T follicular helper cell (primary cell): ENCODE measurements at places on chromosomes 1 and 21.
A peak's percentile ranks its signal among the peaks of the same experiment; 100 is the strongest.

DNA sequence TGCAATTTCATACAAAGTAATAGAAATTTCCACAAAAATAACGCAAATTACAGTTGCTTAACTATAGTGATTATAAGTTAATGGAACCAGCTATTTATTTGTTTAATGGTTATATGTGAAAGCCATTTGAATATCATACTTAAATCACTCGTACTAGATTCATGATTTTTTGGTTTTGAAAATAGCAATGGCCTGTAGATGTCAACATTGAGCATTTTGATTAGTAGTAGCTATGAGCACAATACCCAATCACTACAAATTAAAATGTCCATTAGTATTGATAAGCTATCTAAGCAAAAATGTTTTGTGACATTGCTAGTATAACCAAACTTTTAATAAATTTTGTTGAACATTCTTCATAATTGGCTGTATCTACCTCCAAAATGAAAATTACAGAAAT, 10.0 kb downstream of the COL24A1 start:
- DNase-seq = no peak

DNA sequence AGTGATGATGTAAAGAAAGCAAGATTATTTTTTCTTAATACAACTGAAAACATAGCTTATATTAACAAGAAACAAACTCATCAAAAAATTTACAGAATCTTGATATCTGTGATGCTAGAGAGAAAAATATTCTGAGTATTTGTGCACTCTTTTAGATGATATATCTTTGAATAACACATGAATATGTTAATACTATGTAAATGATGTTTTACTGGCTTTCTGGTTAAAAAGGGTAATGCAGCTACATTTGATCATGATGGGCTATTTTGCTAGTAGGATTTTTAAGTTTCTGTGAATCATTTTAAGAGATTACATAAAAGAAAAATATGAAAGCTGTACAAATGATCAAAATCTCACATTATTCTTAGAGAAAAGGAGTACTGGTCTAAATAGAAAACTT, 114.5 kb downstream of the GRIK1 start:
- DNase-seq = no peak

- DNase-seq = no peak
Observed at GRCh38 chr1:171600862-171601261, 21.2 kb upstream of the MYOCOS start.

DNA sequence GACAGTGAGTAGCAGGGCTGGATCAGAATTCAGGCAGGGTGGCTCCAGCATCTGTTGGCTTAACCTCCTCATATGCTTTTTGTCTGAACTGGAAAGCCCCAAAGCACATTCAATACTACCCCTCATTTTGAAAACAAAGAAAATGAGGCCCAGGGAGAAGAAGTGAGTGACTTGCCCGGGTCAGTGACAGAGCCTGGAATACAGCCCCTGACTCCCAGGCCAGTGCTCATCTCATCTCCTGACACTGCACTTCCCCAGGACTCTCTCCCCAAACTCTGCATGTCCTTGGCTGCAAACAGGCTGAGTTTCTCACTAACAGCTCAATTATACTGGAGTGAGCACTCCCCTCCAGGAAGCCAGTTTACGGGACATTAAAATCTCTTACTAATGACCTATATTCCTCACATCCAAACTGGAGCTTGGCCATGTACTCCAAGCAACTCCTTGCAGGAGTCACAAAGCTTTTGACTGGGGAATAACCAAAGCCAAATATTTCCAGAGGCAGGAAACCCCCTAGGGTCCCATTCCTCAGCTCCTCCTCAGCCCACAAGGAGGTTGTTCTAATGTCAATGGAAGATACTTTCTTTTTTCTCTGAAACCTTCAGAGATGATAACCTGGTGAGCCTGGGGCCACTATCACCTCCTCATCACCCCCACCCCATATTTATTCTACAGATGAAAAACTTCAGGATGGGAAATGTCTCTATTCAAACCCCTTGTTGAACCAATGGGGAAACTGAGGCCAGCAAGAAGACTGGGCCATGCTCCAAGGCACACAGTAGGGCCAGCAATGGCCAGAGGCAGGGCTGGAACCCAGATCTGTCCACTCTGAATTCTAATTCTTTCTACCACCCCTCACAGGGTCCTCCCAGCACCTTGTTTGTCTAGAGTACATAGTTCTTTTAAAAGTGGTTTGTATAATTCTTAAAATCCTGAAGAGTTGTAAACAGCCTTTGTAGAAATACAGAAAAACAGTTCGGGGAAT, 127.0 kb downstream of the PLPP3 start:
- DNase-seq = no peak

DNA sequence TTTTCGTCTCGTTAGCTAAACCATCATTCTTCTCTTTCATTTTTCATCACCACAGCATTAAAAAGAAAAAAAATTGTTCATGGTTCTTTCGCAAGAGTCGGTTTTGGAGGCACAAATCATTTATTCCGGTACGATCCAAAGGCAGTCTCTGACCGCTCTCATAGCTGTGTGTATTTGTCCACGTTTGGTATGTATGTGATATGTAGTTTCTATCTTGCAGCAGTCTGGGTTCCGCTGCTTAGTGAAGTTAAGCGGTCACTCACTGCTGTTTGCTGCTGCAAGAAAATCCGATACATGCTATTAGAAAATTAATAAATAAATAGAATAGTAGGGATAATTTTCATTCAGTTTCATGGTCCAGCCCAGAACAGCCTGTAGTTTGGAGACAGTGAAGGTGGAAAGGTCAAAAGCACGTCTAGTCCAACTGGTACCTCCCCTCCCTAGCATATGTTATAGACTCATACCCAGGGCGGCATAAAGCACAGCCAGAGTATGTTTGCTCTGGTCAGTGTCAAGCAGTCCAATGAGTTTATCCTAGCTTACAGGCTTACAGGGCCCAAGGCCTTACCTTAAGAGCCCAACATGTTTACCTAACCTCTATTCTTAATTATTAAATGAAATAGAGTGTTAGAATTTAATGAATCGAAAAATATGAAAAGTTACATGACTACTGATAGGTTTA, 2.5 kb downstream of the FMN2 start:
- DNase-seq = no peak

- DNase-seq = peak; percentile 9
Observed at GRCh38 chr1:200483491-200484143, 73.8 kb upstream of the ZNF281 start.

DNA sequence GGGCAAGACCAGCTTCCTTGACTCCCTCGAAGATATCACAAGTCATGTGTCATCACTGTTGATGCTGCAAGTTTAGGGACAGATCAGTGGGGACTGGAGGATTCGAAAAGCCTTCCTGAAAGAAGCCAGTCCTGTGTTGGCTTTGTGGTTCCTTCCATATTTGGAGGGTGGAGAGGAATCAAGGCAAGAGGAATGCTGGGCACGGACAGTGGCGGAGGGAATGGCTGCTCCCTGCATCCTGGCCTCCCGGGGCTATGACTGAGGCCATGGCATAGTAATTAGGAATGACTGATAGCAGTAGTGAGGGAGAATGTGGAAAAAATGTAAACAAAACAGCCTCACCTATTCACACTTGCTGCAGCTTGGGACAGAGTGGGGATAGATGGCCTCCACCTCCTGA, 36.4 kb downstream of the VANGL1 start:
- DNase-seq = no peak

DNA sequence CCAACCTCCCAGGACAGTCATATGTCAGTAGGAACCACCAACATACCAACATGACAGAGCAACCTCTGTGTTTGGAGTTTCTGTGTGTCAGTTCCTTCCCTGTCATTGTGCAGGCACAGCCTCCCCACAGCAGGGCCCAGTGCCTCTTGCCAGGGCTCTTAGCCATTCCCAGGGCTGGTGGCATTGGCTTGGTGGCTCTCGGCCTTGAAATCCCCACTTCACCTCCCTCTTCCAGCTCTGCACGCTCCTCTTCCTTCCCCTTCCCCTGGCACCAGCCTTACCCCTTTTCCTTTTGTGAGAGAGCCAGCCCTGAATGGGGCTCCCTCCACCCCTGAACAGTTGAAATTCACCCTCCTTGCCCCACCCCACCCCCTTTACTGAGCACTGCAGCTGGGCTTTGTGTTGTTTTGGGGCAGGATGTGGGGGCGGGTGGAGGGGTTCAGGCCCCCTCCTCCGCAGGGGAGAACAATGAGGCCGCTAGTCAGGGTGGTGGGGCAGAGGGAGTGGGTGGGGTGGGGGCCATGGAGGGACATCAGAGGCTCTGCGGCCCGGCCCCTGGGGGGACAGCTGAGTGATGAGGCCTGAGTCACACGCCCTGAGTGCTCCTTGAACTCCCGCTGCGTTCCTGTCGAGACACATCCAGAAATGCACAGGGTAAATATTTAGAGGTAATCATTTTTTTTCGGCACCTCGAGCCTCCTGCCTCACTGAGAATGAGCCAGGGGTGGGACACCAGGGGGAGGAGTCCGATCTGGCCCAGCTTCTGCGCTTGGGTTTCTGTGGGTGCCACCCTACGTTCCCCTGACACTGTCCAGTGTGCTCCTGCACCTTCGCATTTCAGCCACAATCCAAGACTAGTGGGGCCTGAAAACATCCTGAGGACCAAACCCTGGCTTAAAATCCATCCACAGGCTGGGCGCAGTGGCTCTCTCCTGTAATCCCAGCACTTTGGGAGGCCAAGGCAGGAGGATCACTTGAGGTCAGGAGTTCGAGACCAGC, 28.6 kb downstream of the LGR6 start:
- no peak for DNase-seq

DNA sequence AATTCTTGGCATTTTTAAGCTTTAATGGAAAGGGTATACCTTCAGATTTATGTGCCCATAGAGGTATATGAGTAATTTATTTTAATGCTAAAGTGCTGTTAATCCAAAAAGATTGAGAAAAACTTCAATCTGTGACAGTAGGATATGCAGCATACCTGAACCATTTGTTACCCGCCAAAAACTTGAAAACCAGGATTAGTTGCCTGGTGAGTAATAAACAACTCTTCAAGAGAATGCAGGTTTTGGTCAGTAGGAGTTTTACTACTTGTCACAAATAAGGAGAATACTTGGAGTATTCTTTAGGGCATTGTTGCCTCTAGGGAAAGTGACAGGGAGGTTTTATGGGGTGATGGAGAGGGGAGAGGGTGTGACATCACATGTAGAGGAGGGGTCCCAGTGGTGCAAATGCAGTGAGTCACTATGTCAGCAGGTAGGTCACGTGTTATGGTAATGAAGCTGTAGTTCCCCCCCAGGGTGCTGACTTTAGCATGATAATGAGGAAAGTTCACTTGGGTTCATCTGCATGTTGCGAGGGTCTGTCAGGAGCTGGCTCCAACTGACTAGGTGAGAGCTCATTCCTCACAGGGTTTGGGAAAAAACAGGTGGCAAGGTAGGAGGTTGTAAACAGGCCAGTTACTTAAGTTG, 23.1 kb downstream of the USP25 start:
- DNase-seq = no peak

GRCh38 chr1:51750218-51750617, 128.3 kb downstream of the NRDC start:
- DNase-seq = no peak

- DNase-seq = no peak
Observed at GRCh38 chr1:53174971-53175913, 21.4 kb upstream of the CPT2 start.

DNA sequence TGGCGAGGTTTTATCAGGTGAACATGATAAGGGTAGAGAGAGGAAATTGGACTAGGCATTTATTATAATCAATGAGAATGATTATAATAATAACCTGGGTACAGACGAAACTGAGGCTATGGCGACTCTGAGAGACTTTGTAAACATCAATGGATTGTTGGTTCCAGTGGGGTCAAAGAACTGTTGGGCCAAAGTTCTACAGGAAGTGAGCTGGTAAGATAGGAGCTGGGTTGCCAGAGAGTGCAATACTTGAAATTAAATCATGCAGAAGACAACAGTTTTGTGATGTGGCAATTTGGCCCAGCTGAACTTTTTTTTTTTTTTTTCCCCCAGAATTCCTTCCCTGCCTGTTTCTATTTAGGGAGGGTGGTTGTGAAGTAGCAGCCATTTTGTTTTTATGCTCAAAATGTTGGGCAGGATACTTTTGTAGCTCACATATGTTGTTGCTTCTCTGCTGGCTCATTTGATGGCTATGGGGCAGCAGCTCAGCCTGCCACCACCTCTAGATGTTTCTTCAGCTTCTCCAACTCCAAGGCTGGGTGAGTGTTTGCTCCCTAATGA, 286.5 kb upstream of the B3GALT2 start:
- DNase-seq = no peak

DNA sequence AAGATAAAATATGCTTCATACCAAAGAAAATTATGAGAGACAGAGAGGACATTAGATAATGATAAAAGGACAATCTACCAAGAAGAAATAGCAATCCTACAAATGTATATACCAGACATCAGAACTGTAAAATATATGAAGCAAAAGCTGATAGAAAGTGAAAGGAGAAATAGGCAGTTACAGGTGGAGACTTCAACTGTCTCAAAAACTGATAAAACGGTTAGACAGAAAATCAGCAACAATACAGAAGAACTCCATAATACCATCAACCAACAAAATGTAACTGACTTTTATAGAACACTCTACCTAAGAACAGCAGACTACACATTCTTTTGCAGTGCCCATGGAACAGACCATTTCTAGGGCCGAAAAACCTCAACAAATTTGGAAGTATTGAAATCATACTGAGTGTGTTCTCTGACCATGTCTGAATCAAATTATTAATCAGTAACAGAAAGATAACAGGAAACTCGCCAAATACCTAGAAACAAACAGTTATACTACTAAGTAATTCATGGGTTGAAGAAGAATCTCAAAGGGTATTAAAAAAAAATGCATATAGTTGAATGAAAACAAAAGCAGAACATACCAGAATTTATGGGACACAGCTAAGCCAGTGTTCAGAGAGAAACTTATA, 132.1 kb downstream of the RPS6KC1 start:
- no peak for DNase-seq

GRCh38 chr21:15121655-15122120, 56.9 kb upstream of the NRIP1 start:
- DNase-seq = no peak

DNA sequence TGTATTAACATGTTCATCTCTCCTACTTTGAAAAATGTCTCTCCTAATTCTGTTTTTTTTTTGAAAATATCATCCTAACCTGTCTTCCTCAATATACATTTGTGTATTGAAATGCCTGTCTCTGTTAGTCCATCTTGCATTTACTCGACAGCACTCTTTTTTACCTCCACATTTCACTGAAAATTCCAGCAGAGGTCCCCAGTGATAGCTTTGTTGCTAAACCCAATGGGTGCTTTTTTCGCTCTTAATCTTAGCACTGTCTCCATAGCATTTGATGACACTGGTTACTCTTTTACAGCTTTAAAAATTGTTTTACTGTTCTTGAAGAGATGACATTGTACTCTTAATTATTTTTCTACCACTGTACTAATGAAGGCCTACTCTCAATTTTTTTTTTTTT, 10.8 kb downstream of the OSBPL9 start:
- no peak for DNase-seq
